Effector CD4-positive, alpha-beta T cell (primary cell): ENCODE measurements at places on chromosomes 5 and 9.

GRCh38 chr5:146082798-146083197 lies 22.6 kb downstream of the PLAC8L1 start:
- no peak for DNase-seq

GRCh38 chr9:18720691-18721090 lies 246.7 kb downstream of the ADAMTSL1 start:
- DNase-seq, result no peak

DNA sequence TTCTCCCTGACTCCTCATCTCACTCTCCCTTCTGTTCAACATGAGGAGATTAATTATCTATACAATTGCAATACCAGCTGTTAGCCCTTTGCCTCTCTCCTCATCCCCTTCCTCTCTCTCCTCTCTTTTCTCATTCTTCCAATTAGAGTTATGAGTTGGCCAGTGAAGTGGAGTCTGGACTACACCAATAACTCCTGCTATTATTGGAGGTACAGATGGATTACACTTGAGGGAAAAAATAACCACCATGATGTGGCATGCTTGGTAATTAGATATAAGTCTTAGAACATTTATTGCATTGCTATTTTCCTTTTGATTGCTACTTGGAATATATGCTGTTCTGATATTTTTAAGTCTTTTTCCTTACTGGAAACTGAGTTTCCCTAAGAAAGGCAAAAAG lies 159.2 kb downstream of the FRMD3 start:
- DNase-seq, result no peak

DNA sequence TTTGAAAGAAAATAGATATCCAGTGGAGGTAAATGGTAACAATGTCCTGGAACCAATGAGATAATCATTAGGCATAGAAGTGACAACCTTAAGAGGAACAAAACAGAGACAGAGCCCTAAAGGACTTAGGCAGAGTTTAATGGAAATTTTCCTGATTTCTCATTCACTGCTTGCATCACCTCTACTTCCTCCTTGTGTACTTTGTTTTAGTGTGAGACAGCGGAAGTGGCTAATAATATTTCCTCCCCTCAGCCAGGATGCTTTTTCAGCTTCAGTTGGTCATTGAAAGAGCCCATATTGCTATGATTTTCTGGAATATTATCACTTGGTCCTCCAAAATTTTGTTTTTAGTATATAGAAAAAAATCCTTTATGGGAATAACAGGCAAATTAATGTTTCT lies 153.4 kb upstream of the MPDZ start:
- DNase-seq, result no peak
